Muscle of back (tissue), 13 donors: ENCODE measurements at places on chromosomes 3 and 15. TPM values are rescaled to one million over a fixed set of nuclear protein-coding genes. Genes with fewer than 3 reads are reported as not detected.

MASP1 gene
- 7.7 TPM for polyA plus RNA-seq

LMAN1L gene
- polyA plus RNA-seq = not detected

DNA sequence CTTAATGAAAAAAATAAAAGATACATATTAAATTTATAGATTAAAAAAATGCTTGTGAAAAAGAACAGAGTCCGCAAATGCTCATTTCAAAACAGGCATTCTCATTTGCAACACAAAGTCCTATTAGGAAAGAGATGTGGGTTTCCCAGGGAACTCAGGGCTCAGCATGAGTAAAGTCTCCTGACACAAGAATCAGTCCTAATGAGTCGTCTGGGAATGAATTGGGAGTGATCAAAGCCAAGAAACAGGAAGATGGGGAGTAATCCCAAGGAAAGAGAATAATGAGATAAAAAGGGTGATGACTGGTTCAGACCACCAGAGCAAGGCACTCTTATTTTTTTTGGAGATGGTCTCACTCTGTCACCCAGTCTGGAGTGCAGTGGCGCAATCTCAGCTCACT, 443.7 kb downstream of the NR2F2 start:
- DNase-seq = no peak

DNA sequence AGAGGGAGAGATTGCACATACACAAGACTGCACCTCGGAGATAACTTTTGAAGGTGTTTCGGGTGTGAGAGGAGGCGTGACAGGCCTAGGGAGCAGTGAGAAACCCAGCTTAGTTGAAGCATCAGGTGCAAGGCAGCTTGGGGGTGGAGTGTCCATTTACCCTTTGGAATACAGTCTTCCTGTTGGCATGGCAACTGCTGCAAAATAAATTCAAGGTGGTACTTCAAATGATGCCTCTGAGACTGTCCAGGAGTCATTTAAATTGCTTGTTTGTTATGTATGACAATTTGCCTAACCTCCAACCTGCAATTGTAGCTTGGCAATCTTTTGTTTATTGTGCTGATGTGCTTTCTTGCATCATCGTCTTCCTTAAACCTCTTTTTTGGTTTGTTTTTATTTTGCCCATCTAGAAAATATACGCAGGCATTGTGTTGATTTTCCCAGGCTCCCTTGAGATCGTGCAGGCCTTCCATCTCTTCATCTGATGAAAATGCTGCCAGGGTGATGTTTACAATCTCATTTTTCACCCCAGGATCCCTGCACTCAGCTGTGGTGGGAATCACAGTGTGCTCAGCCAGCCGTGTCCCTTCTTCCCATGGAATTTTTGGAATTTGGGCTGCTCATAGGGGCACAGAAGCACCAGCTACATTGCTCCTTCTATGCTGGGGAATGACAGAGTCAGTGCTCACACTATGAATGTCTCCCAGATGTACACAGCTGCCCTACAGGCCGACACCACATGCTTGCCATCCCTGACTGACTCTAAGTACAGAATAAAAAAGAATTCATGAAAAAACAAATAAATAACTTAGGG, 583.1 kb upstream of the CFAP20DC start:
- no peak for DNase-seq

DNA sequence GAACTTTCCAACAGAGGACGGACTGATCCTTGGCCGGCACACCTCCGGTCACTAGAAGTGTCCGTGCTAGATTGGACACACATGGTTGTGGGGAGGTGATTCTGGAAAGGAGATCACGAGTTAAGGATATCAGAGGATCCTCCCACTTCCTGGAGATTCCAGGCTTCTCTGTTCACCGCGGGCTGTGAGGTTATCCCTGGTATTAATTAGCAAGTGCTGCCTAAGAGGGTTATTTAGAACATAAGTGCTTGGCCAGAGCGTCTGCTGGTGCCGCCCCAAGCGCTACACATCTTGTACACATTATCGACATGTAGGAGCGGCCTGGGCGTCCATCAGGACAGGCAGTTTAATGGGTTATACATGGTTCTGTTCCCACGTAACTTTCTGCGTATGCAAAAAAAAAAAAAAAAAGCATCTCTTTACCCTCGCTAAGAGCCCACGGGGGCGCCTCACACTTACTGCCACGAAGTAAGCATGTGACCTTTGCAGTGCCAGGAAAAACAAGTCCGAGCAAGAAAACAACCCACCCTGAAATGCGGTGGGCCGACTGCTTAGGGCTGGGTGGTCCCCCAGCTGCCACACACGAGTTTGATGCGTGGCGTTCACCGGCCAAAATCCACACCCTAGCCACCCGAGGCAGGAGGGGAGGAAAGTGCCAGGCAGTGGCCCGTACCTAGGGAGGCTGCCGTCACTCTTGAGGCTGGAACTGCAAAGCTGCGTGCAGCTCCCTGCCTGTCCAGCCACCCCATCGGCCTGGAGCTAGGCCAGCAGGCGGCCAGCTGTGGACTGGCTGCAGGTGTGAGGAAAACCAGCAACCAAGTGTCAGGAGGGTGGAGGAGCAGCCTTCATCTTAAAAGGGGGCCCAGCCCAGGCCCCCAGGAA, 78.0 kb downstream of the CPN2 start:
- no peak for DNase-seq

DNA sequence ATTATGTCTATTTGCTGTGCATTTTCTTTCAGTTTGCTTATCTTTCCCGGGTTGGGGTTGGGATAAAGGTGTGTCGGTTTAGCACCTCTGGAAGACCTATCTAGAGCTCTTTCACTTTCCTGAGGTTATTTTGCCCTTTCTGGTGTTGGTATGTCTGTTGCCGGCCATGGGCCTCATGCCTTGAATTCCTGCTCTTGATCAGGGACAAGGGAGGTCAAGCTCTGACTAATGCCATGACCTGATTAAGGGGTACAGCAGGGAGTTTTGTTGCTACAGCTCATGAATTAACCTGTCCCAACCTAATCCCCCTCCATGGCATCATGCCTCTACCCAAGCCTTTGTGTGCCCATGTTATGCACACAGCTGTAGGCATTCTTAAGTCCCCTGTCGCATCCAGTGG, 70.5 kb upstream of the GOLGA6B start:
- no peak for DNase-seq

DNA sequence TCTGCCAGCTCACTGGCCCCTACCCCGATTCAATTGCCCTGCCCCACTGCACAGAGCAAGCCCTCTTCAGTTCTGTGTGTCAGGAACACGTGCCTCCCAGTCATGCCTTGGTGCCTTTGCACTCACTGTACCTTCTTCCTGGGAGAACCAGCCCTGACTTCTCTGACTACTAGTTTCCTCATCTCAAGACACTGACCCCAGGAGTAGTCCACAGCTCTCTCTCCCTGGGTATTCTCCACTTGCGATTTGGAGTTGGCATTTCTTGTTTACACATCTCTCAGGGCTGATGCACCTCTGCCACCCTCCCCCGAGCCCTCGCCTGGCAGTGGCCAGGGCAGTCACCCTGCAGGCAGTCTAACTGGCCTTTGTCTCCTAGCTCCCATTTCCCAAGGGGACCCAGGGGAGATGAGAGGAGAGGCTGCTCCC, 5.7 kb downstream of the CISH start:
- DNase-seq = no peak

GRCh38 chr3:74537164-74537563, 77.3 kb downstream of the CNTN3 start:
- peak; percentile 94 for DNase-seq

- DNase-seq = no peak
These were observed 7.5 kb downstream of the PTX3 start for GRCh38 chr3:157443905-157444796.

DNA sequence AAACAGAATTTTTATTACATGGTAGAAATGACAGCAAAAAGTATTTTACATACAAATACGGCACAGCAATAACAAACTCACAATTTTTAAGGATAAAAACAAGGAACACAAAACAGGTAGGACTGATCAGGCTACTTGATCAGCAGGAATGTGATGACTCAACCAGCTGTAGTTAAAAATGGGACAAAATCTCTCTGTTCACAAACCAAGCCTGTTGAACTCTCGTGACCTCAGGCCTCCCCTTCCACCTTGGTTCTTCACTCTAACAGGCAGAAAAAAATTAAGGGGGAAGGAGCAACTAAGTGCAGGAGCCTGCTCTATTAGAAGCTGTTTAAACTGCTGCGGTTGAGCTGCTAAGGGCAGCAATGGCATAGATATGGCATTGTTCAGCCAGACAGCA, 18.7 kb downstream of the FBXL22 start:
- no peak for DNase-seq

DNA sequence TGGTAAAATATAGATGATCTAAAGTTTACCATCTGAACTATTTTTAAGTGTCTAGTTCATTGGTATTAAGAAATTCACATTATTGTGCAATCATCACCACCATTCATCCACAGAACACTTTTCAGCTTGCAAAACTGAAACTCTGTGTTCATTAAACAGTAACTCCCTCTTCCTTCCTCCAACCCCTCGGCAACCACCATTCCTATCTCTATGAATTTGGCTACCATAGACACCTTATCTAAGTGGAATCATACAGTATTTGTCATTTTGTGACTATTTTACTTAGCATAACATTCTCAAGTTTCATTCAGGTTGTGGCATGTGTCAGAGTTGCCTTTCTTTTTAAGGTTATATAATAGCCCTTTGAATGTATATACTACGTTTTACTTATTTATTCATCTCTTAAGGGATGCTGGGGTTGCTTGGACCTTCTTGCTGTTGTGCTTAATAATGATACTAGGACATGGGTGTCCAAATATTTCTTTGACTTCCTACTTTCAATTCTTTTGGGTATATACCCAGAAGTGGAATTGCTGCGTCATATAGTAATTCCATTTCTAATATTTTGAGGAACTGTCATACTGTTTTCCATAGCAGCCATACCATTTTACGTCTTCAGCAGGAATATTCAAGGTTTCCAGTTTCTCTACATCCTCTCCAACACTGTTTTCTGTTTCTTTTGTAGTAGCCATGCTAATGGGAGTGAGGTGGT, 20.9 kb downstream of the KAT2B start:
- no peak for DNase-seq

- DNase-seq = no peak
These were observed 65.4 kb upstream of the P2RY1 start for GRCh38 chr3:152769523-152769922.
